ENCODE measurements at places on chromosomes 2 and 18.

DNA sequence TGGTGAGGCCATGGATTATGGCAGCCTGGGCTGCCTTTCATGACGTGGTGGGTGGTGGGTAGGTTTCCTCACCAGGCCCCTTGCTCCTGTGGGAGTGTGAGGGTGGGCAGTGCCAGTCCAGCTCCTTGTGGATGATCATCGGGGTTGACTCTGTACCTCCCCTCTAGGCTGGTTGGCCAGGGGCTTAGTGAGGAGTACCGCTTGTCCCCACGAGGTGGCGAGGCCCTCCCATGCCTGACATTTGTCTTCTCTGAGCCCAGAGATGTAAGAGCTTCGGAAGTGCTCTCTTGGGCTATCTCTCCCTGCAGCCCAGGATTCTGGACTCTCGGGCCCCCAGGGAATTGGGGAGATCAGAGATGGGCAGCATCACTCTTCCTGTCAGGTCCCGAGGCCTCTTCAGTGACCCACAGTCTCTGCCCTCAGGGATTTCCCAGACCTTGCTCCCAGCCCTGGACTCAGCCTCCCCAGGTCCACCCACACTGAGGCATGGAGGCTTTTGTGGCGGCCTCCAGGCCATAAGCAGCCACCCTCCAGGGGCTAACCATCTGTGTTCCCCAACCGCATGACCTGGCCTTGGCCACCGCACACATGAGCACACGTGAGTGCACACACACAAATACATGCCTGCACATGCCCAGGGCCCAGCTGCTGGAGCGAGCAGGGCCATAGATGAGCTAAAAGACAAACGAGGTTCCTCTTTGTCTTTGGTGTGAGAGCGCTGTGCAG, 6.5 kb downstream of the SPR start:
- ATAC-seq: peak; percentile 54

- peak; percentile 9 for ATAC-seq
These were observed 6.0 kb downstream of the ACVR2A start for GRCh38 chr2:147850838-147851237.

DNA sequence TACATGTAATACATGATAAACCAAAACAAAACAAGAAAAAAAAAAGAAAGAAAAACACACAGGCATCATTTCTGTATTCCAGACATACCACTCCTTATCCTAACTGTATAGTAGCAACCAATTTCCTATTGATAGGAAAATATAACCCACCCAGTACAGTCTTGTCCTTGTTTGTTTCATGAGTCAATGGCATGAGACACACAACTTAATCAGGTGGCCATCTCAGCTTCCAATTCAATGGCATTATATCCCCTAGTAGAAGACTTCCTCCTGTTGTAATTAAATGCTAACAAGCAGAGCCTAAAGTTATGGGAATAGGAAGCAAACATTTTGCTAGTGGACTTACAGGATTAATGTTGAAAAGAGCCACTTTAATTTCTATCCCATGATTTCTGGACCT, 121.0 kb upstream of the NOL4 start:
- no peak for ATAC-seq

- no peak for ATAC-seq
These were observed 3.2 kb upstream of the AQP12B start for GRCh38 chr2:240685771-240686371.

DNA sequence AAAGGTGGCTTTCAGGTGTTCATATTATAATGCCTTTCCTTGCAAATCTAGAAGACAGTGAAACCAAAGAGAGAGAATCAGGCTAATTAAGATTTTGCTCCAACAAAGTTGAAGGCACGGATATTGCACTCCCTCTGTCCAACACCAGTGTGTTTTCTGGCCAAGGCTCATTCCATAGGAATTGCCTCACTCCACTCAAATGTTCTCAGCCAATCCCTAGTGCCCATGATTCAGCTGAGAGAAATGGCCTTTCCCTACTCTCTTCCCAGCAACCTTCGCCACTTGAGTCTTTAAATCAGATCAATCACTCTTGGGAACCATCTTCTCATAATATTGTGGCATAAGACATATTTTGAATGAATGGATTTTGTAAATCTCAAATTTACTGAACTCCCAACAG, 768.2 kb upstream of the ACVR2A start:
- ATAC-seq: no peak

All from activated T-helper 17 cell treated with anti-CD3 and anti-CD28 coated beads, Interleukin-2, amount 50 U/mL, for 72 hours (primary cell).